ENCODE measurements at places on chromosomes 2 and 18.

DNA sequence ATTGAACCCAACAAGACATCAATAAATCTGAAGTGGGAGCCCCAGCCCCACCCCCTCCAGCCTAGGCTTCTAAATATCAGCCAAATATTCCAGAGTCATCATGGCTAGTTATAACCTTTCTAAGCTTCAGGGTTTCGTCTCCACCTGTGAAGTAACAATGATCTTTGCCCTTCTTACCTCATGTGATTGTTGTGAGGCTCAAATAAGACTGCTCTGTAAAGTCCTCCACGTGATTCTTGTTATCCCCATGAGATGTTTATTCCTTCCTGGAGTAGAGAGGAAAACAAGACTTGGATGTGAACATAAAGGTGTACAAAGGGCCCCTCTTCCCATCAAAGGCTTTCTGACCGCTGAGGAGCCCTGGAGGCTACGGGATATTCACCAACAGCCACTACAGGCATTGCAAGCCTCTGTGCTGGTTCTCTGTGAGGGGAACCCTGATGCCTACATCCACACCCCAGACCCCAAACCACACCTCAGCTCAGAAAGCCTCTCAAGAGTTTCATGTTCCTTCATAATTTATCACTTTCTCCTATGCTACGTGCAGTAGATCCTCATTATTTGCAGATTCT lies 20.1 kb upstream of the REEP1 start:
- no peak for DNase-seq

GRCh38 chr2:72914206-72914559 lies 3.1 kb upstream of the EMX1 start:
- peak; percentile 28 for DNase-seq

DNA sequence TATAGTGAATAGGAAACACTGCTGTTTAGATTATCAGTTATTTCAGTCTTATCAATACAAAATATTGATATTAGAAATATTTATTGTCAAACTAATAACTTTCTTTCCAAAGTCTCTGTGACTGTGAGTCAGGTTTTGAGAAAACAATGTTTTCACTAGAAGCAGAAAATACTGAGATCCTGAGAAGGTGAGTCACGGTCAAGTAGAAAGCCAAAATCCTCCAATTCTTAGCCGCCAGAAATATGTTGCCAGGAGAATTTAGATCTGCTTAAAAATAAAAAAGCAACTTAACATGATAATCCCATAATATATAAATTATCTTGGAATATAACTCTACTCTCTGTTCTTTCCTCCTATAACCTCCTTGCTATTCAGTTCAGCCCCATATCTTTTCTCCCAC lies 181.9 kb upstream of the NRXN1 start:
- no peak for DNase-seq

- DNase-seq = no peak
Measured at GRCh38 chr2:64029116-64029665, 10.0 kb upstream of the VPS54 start.

DNA sequence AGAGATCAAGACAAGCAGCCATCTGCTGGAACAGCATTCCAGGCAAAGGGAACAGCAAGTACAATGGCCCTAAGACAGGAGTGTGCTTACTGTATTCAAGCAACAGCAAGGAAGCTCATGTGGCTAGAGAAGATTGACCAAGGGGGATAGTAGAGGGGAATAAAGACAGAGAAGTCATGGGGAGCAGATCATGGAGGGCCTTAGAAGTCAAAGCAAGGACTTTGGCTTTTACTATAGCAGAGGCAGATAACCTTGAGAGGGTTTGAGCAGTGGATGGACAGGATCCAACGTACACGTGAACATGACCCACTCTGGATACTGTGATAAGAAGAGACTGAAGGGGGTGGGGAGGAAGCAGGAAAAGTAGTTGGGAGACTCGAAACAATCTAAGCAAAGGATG lies 26.9 kb downstream of the SP5 start:
- DNase-seq = no peak

- no peak for DNase-seq
Measured at GRCh38 chr2:64918220-64918886, 70.8 kb upstream of the SLC1A4 start.

DNA sequence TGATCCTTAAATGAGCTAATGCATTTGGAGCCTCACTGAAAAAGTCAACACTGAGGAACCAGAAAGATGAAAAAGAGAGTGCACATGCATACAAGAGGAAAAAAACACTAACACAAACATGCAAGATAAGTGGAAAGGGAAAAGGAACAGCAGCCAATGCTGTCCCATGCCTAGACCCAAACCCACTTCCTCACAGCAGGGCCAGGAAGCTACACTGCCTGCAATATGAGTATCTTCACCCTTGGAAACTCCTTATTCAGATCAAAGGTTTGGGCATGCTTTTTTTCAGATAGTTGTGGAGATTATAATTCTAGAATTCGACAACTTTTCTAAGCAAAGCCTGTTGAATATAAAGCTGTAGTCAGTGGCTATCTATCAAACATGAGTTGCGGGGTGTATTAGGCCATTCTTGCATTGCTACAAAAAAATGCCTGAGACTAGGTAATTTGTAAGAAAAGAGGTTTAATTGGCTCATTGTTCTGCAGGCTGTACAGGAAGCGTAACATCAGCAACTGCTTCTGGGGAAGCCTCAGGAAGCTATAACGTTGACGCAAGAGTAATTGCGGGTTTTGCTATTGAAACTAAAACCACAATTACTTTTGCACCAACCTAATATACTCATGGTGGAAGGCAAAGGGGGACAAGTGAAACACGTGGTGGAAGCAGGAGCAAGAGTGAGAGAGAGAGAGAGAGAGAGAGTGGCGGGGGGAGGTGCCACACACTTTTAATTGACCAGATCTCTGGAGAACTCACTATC lies 138.2 kb downstream of the MBD2 start:
- DNase-seq = no peak

DNA sequence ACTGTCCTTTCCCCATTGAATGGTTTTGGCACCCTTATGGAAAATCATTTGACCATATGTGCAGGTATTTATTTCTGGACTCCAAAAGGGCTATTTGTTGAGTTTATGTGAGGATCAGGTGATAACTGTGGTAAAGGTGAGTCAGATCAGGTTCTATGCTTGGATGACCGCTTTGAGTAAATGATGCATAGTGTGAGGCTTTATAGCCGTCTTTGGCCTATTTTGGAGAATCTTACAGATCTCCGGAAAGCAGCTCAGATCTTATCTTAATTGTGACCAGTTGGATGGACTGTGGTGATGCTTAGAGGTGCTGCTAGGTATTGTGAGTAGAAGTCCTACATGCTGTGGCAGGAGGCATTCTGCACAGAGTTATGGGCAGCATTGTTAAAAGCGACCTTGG lies 126.2 kb downstream of the METTL8 start:
- DNase-seq = no peak

- DNase-seq = no peak
Measured at GRCh38 chr2:163630836-163631235, 105.0 kb downstream of the FIGN start.
